Caki2 (cell line): ENCODE measurements at places on chromosomes 6 and 20. TPM values are rescaled to one million over a fixed set of nuclear protein-coding genes. Genes with fewer than 3 reads are reported as not detected.

SLC22A16 gene
- not detected in 2 replicates for total RNA-seq

RIPPLY2 gene
- total RNA-seq: not detected in 2 replicates

RAB44 gene
- total RNA-seq: not detected in 2 replicates

GSTA3 gene
- 0.61 TPM in 1 of 2 replicates, not detected in the other for total RNA-seq

KIF25 gene
- not detected in 2 replicates for total RNA-seq

ATP6V1G2 gene
- 0.14 and 0.64 TPM in 2 replicates for total RNA-seq

STMND1 gene
- not detected in 2 replicates for total RNA-seq

ABHD16B gene
- total RNA-seq: not detected in 2 replicates

SRMS gene
- total RNA-seq: not detected in 2 replicates

DDX43 gene
- total RNA-seq: 3.5 and 4.5 TPM in 2 replicates

XKR7 gene
- total RNA-seq: 8.1 and 9.7 TPM in 2 replicates

SLC12A5 gene
- 7.9 TPM in 1 of 2 replicates, not detected in the other for total RNA-seq

TFAP2D gene
- total RNA-seq: not detected in 2 replicates

TCP11 gene
- 2.0 TPM in 1 of 2 replicates, not detected in the other for total RNA-seq

PRR18 gene
- total RNA-seq: not detected in 2 replicates

HIVEP2 gene
- total RNA-seq: 3.0 and 3.5 TPM in 2 replicates

SAMD5 gene
- total RNA-seq: 6.9 and 8.6 TPM in 2 replicates

DOK5 gene
- 1.6 and 3.5 TPM in 2 replicates for total RNA-seq

FILIP1 gene
- total RNA-seq: 0.10 TPM in 1 of 2 replicates, not detected in the other

TAGAP gene
- not detected in 2 replicates for total RNA-seq

NECAB3 gene
- 30.2 and 96.4 TPM in 2 replicates for total RNA-seq

MOXD1 gene
- total RNA-seq: 23.9 and 33.6 TPM in 2 replicates

RWDD1 gene
- total RNA-seq: 8.3 and 38.0 TPM in 2 replicates

MYLK4 gene
- 0.57 and 1.2 TPM in 2 replicates for total RNA-seq

CENPW gene
- 23.3 and 62.1 TPM in 2 replicates for total RNA-seq

SYS1 gene
- 59.1 and 84.9 TPM in 2 replicates for total RNA-seq

IL17A gene
- not detected in 2 replicates for total RNA-seq

ERVFRD-1 gene
- total RNA-seq: not detected in 2 replicates

ARG1 gene
- total RNA-seq: not detected in 2 replicates

RAD21L1 gene
- total RNA-seq: 0.57 and 0.67 TPM in 2 replicates

NQO2 gene
- total RNA-seq: 68.5 and 87.8 TPM in 2 replicates

SFTA2 gene
- total RNA-seq: not detected in 2 replicates

QKI gene
- total RNA-seq: 65.6 and 76.1 TPM in 2 replicates

C20orf204 gene
- total RNA-seq: 1.6 TPM in 1 of 2 replicates, not detected in the other

PLCG1 gene
- 37.6 and 80.0 TPM in 2 replicates for total RNA-seq
